Hair follicular keratinocyte (primary cell): ENCODE measurements at places on chromosomes 5 and 9. TPM values are rescaled to one million over a fixed set of nuclear protein-coding genes. Genes with fewer than 3 reads are reported as not detected.

Gene FOXD4L3
- not detected in 2 replicates for total RNA-seq

Gene SYK
- total RNA-seq: 1.3 and 3.4 TPM in 2 replicates

Gene ST8SIA4
- 0.08 and 0.76 TPM in 2 replicates for total RNA-seq

Gene ANKH
- 17.7 and 24.7 TPM in 2 replicates for total RNA-seq

Gene ZNF658
- 3.1 and 3.5 TPM in 2 replicates for total RNA-seq

Gene EPB41L4A
- total RNA-seq: 1.3 and 6.8 TPM in 2 replicates

Gene GABRA1
- total RNA-seq: not detected in 2 replicates

Gene DNM1
- 0.16 and 0.27 TPM in 2 replicates for total RNA-seq

Gene INSL4
- not detected in 2 replicates for total RNA-seq

Gene AGXT2
- not detected in 2 replicates for total RNA-seq

Gene POLR3G
- total RNA-seq: 14.4 and 32.8 TPM in 2 replicates

Gene CSF2
- 16.9 and 49.0 TPM in 2 replicates for total RNA-seq

Gene RGS7BP
- total RNA-seq: not detected in 2 replicates

Gene OLFM1
- 1.2 TPM in 1 of 2 replicates, not detected in the other for total RNA-seq

Gene PDE6A
- under 0.01 TPM in 1 of 2 replicates, not detected in the other for total RNA-seq

Gene PCDHGA4
- total RNA-seq: 0.08 and 0.15 TPM in 2 replicates

Gene HARS1
- total RNA-seq: 63.0 and 96.6 TPM in 2 replicates

Gene ZNF462
- 8.0 and 9.5 TPM in 2 replicates for total RNA-seq

Gene KLHL3
- 0.68 and 0.78 TPM in 2 replicates for total RNA-seq

Gene ANKRD55
- total RNA-seq: not detected in 2 replicates

Gene SLC22A4
- total RNA-seq: 1.2 and 2.2 TPM in 2 replicates

Gene SLC36A2
- total RNA-seq: not detected in 2 replicates

Gene COL27A1
- 10.2 and 11.0 TPM in 2 replicates for total RNA-seq

Gene EIF4E1B
- total RNA-seq: not detected in 2 replicates

Gene SLC6A7
- not detected in 2 replicates for total RNA-seq
